Placental pericyte (primary cell): ENCODE measurements at places on chromosomes 16 and 17. TPM values are rescaled to one million over a fixed set of nuclear protein-coding genes. Genes with fewer than 3 reads are reported as not detected.

Gene RNF112
- 0.22 and 0.29 TPM in 2 replicates for total RNA-seq

Gene GAS2L2
- total RNA-seq = not detected in 2 replicates

Gene ATPAF2
- 10.7 and 14.7 TPM in 2 replicates for total RNA-seq

Gene TMUB2
- 27.5 and 31.3 TPM in 2 replicates for total RNA-seq

Gene HASPIN
- total RNA-seq = 0.44 and 19.6 TPM in 2 replicates

Gene USP43
- total RNA-seq = 0.43 and 0.44 TPM in 2 replicates

Gene ZNF597
- total RNA-seq = 4.2 and 5.6 TPM in 2 replicates

Gene TMEM132E
- under 0.01 TPM in 1 of 2 replicates, not detected in the other for total RNA-seq

Gene OR4D1
- not detected in 2 replicates for total RNA-seq
